ENCODE measurements at places on chromosomes 7 and 10.

- no peak for DNase-seq
These were observed 91.4 kb downstream of the PPP1R3C start for GRCh38 chr10:91541481-91541880.

DNA sequence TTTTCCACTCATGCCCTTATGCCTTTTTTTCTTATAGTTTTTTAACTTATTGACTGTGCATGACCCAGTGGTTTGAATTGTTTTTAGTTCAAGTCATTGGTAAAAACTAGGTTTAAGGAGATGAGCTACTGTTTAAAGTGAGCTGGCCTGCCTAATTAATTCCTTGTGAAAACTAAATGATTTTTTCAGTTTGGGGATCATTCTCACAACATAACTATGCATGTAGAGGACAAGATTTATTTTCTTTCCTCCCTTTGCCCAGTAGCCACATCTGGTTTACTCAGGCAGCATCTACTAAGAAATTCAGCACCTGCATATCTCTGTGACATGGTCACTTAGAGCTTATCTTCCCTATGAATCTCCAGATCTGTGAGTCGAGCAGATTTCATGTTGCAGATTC, 1.7 kb downstream of the ADO start:
- no peak for DNase-seq

- DNase-seq, result no peak
These were observed 83.4 kb downstream of the EZH2 start for GRCh38 chr7:148800677-148801076.

- DNase-seq, result no peak
These were observed 330.9 kb downstream of the KCNMA1 start for GRCh38 chr10:77306666-77307065.

GRCh38 chr10:20233423-20233822, 417.2 kb downstream of the PLXDC2 start:
- DNase-seq, result no peak

DNA sequence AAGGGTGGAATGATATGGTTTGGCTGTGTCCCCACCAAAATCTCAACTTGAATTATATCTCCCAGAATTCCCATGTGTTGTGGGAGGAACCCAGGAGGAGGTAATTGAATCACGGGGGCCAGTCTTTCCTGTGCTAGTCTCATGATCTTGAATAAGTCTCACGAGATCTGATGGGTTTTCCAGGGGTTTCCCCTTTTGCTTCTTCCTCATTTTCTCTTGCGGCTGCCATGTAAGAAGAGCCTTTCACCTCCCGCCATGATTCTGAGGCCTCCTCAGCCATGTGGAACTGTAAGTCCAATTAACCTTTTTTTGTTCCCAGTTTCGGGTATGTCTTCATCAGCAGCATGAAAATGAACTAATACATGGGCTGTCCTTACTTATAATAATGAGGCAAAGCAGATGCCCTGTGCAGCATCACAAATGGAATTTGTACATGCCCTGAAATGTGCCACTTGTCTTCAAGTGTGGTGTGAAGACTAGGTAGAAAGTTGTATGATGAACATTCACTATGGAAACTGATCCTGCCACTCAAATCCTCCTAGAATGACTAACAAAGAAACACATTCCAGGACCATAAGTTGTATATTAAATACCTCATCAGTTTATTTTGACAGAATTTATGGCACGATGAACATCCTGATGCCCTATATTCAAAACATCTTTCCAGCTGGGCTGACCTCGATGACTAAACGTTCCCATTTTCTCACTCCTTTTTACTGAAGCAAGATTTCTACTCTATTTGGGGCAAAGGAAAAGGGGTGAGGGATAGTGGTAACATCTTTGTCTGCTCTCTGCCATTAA, 122.8 kb upstream of the CTTNBP2 start:
- no peak for DNase-seq

DNA sequence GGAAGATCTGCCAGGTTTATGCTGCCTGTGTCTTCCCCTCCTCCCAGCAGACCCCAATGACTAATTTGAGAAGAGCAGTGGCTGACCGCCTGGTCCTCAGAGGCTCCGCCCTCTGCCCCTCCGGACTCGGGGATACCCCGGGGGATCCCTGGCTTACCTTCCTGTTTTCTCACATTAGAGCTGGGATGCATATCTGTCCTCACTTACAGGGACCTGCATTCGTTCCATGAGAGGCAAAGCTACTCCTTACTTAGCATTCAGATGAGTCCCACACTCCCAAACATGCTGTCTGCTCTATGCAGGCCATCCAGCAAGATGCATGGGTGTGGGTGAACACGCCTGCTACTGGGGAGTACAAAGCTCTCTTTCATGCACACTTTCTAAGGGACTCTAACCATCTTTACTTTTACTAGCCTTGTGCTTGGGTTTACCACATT, 24.0 kb downstream of the VOPP1 start:
- DNase-seq, result no peak

GRCh38 chr7:77753173-77753572, 45.1 kb downstream of the TMEM60 start:
- DNase-seq, result no peak

DNA sequence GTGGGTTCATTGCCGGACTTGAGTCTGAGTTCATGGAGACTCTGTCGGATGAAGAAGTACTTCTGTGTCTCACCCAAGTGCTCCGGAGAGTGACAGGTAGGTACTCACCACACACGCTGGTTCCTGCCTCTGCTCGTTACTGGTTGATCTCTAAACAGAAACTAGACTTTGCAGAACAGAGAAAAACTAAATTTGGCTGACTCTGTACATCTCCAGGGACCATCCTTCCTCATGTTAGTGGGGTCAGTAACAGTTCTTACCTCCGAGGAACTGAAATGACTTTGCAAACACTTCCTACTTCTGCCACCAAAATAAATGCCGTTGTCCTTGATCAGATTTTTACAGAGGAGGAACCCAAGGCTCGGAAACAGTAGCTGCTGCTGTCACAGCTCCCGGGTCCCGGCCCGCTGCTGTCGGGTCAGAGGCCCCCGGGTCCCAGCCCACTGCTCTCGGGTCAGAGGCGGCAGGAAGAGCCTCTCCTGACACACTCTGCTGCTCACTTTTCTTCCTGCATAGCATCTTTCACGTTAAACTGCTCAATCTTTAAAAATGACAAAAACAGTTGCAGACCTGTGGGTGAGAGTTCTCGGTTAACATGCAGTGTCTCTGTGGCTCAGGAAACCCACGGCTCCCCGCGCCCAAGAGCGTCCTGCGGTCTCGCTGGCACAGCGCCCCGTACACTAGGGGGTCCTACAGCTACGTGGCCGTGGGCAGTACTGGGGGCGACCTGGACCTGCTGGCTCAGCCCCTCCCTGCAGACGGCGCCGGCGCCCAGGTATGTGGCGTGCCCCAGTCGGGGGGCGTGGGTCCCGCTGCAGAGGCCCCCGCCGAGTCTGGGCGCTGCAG, 4.8 kb upstream of the MTG1 start:
- no peak for DNase-seq

GRCh38 chr7:151632750-151633515, 113.2 kb upstream of the RHEB start:
- DNase-seq, result peak; percentile 31

- DNase-seq, result no peak
These were observed 10.3 kb upstream of the ZC3HAV1L start for GRCh38 chr7:139046143-139046542.

All from stimulated activated CD8-positive, alpha-beta memory T cell treated with anti-CD3 and anti-CD28 coated beads, Interleukin-15, amount 100 ng/mL, for 24 hours (primary cell).